ELF-1 (cell line): ENCODE measurements at places on chromosomes 6 and 20.

GRCh38 chr20:7893014-7893730, 47.1 kb downstream of the HAO1 start:
- DNase-seq: no peak

DNA sequence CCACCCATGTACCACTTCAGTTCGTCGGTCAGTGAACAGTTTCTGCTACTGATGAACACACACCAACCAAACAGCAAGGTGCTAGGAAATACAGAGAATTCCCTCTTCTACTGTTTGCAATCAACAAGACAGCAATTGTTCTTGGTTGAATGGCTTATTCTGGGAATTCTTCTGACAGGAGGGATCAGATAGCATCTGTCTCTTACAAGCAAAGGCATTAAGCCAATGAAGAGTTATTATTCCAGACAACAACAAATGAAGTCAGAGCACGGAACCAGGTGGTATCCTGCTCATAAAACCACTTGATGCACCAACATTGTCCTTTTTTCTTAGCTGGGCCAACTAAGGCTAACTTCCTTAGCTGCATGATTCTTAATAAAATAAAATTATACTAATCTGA, 37.8 kb downstream of the PTPRK start:
- DNase-seq: peak; percentile 20

GRCh38 chr20:17530716-17531664, at the start of gene BFSP1:
TSS of gene BFSP1 (minus strand) at chr20:17531379. CDS start at chr20:17531329, 50 bp downstream.
- DNase-seq: peak; percentile 89

- DNase-seq: no peak
Measured at GRCh38 chr6:36906539-36907325, 21.0 kb downstream of the C6orf89 start.

DNA sequence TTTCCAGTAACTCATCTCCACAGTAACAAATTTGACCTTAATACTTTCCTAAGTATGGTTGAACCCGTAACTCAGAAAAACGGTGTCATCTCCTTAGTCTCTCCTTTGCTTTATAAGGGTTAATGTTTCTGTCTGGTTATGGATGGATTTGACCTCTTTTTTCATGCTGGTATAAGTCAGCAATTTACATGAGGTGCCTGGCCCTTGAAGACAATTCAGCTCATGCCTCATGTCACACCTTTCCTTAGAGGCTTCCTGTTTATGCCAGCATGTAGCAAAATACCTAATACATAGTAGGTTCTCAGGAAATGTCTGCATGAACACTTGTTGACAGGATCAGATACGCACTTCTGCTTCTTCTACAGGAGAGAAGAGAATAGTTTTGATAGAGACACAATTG, 37.7 kb upstream of the C20orf144 start:
- no peak for DNase-seq

DNA sequence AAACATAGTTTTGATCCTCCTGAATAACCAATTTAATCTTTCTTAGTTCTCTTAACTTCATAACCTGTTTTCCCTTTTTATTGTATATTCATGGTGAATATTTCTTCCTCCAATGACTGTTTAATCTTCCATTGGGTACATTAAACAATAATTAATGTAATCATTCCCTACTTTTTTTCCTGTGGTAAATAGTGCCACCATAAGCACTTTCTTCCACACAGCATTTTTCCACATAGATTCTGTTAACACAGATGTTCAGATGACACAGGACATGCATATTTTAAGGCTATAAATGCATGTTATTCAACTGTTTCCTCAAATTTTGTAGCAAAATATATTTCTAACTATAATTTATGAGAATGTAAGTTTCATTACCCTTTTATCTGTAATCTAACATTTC, 61.9 kb downstream of the CYP39A1 start:
- no peak for DNase-seq

DNA sequence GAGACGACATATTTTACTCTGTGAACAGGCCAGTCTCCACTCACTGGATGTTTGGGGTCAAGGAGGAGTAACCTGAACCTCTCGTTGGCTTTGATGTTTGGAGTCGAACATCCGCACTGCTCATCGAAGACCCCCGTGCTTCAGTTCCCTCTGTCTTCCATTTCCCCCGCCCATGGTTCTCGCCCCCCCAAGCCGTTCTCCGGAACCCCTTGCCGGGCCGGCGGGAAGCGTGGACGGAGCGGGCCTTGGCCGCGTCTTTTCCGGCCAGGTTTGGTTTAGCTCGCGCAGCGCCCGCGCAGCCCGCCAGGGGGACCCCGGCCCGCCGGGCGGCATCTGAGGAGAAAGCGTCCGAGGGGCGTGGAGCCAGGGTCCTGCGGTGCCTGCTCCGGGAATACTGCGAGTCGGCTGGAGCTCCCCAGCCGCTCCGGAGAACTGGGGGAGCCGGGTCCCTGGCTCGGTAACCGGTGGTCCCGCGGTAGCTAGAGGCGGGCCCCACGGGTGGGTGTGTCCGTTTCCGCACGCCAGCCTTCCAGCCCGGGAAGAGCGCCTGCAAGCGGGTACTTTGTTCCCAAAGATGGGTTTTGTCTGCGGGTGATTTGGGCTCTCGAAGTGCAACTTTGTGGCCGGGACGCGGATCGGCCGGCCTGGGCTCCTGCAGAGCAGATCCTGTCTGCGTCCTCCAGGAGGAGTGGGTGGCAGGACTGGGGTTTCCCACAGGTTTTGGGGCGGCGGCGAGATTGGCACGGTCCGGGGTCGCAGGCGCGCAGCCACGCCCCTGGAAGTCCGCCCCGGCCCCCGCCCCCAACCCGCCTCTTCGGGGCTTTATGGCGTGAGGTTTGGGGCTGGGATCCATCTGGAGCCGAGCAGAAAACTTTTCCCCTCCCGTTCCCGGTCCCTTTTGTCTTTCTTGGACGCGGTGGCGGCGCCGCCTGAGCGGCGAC, at the start of gene TMEM200A:
Gene TMEM200A (plus strand): TSS at position 852 of the 941 bp plus-strand sequence. CDS start 74,406 bp downstream, outside the sequence.
- peak; percentile 83 for DNase-seq

DNA sequence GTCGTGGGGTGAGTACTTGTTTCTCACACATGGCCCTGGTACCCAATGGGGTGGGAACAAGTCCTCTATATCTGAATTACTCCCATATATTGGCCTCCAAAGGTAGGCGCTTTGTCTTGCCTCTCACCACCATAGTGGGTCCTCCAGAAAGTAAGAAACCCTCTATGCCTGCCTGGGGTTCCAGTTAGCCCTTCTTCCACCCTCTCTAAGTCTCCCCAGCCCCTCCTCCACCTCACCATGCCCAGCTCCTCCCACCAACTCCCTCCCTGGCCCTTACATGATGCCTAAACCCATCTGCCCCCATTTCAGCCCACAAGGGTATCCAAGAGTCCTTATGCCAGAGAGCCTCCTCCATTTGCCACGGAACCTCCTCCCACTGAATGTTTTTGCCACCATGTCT, 884 bp downstream of the TSPO2 start:
- DNase-seq: no peak

- peak; percentile 95 for DNase-seq
Measured at GRCh38 chr20:20814685-20815084, 102.2 kb upstream of the RALGAPA2 start.

- DNase-seq: no peak
Measured at GRCh38 chr6:169162249-169162648, 91.4 kb downstream of the THBS2 start.

- peak; percentile 1 for DNase-seq
Measured at GRCh38 chr6:133456439-133456838, 215.3 kb downstream of the EYA4 start.

DNA sequence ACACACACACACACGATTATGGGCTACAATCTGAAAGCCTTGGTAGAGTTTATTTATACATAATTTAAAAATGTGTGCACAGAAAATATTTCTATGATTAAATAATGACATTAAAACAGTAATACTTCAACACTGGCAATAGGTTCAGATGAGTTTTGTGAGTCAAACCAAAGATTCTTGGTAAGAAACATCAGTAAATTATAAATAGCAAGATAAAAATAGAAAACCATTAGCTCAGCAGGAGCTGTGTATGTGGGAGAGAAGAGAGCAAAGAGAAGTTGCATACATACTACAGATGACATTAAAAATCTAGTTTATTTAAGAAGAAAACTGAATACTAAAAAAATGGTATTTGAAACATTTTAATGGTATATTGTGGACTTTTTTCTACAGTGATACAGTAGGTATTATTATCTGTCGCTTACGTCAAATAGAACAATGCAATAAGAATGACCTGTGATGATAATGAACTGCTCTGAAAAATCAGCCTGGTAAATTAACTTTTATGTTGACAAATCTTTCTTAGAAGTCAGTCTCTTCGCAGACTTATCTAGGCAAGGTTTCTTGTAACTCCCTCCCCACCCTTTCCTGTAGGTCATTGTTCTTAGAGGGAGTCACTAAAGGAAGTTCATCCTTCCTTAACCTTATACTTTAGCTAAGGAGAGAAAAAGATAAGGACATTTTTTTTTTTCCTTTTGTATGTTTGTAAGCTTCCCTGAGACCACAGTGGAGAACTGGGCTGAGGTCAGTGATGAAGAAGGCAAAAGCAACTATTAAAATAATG, 149.3 kb downstream of the GJA1 start:
- DNase-seq: no peak

DNA sequence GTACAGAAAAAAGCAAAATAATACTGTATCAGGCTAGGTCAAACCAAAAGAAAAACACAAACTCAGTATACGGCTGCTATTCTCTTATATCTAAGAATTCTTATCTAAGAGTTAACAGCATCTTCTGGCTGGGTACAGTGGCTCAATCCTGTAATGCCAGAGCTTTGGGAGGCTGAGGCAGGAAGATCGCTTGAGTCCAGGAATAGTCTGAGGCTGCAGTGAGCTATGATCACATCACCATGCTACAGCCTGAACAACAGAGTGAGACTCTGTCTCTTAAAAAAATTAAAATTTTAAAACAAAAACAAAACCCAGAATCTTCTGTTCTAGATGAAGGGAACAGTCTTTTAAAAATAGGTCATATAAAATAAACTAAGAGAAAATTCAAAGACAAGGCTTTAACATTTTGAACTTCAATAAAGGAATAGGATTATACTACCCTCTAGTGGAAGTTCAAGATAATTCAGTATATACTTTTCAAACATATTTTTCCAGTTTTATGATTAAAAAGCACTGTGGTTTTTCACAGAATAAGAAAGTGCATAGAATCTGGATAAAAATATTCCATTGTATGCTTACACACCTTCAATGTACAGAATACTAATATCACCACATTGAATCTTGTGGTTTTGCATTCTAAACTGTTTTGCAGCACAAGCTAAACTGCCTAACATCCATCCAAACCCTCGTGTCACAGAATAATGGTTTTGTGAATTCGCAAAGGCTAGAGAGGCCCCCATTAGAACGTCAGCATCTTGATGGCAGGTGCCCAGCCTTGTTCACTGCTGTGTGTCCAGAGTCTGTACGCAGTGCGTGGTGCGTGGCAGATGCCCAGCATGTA, 39.3 kb downstream of the DTNBP1 start:
- DNase-seq: no peak

DNA sequence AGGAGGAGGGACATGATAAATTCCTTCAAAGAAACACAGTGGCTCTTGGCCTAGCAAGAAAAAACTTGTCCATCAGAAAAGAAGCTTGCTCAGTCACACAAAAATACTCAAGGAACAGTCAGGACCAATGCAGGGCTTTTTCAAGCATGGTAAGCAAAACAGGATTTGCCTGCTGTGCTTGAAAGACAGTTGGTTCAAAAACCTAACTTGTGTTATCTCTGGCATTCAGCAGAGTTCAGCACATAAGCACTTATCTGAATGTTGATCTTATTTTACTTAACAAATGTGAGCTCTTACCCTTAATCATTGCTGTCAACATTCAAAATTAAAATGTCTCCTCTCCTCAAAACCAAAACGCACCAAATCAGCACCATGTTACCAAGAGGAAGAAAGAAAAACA, 38.3 kb downstream of the ATG5 start:
- peak; percentile 15 for DNase-seq

GRCh38 chr20:51116765-51117686, 94.1 kb upstream of the KCNG1 start:
- DNase-seq: peak; percentile 75

DNA sequence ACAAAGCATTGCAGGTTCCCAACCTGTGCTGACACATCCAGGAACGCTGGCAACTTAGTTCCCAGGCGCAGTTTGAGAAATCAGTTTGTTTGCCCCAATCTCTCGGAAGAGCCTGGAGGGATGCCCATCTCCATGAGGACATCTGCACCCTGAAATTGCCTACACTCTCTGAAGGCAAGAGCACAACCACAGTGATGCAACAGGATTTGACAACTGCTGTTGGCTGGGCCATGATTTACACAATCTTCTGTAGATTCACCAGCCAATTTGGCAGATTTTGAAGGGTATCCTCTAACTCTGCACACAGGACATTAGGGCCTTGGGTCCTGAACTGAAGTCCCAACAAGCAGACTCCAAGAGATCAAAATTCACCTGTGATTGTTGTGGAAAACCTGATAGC, 3.4 kb downstream of the APMAP start:
- DNase-seq: no peak

DNA sequence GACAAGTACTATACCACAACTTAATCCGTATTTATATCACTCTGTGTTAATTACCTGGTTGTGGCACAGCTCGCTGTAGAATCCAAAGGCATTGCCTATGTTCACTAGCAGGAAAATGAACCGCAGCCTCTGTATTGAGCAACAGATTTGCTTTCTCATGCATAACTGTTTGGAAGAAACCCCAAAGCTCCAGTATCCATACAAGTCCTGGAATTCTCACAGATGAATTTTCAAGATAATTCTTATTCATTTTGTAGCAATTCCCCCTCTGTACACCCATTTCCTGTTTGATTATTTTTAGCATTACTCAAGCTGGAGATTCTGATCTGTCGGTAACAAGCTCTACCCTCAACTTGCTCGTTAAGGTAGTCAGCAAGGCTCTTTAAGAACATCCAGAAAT, 63.5 kb downstream of the STMND1 start:
- no peak for DNase-seq

- DNase-seq: no peak
Measured at GRCh38 chr20:34315236-34315635, 12.1 kb upstream of the AHCY start.

GRCh38 chr20:33840160-33840559, 29.0 kb downstream of the CHMP4B start:
- DNase-seq: no peak

- no peak for DNase-seq
Measured at GRCh38 chr20:59170406-59171349, 7.1 kb downstream of the ZNF831 start.

GRCh38 chr20:59385480-59385879, 85.1 kb downstream of the EDN3 start:
- peak; percentile 72 for DNase-seq

GRCh38 chr20:34896086-34896621, 19.7 kb downstream of the ACSS2 start:
- DNase-seq: no peak

DNA sequence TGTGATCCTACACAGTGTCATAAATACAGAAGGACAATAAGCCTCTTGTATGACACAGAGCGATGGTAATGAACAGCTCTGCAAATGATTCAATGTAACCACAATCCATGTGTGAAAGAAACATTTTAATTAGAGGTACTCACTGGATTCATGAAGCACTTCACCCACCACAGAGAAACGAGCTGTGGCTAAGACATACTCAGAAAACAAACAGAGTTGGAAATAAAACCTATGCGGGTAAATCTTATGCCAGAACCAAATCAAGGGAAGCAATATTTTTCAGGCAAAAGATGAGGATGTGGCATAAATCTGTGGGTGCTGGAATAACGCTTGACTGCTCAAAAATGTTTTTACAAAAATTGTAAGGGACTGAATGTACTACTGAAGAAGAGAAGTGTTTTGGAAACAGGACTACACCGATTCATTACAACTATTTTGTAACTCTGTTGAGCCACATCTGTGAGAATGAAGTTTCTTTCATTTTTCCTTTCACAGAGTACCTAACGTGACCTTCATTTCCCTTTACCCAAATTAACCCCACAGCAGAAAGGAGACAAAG, 112.1 kb downstream of the WDR27 start:
- DNase-seq: no peak
